ENCODE measurements at places on chromosomes 1 and 21.

- no peak for DNase-seq
These were observed 267.0 kb downstream of the DNM3 start for GRCh38 chr1:172108161-172108893.

DNA sequence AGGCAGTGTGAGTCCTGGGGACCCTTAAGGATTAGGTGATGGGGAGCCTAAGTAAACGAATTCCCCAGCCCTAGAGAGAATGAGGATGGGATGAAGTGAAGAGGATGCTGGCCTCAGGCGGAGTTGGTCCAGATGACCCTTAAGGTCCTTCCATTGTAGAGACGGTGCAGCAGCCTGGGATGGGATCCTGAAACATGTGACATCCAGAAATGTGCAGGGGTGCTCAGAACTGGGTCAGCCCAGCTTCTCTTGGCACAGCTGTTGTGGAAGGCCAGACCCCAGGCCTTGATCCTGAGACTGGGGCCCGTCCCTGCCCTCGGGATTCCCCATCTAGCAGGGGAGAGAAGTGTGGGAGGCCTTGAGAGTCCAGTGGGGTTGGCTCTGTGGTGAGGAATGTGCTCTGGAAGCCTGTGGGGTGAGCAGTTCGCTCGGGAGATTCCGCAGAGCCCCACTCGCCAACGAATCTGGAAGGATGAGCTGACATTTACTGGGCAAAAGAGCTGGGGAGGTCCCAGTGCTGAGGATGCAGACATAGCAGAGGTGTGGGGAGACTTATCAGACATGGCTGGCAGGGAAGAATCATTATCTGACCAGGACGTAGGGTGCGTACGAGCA is 28.1 kb downstream of the A3GALT2 start:
- DNase-seq = no peak

GRCh38 chr1:245404952-245405351 is 250.2 kb downstream of the KIF26B start:
- no peak for DNase-seq

DNA sequence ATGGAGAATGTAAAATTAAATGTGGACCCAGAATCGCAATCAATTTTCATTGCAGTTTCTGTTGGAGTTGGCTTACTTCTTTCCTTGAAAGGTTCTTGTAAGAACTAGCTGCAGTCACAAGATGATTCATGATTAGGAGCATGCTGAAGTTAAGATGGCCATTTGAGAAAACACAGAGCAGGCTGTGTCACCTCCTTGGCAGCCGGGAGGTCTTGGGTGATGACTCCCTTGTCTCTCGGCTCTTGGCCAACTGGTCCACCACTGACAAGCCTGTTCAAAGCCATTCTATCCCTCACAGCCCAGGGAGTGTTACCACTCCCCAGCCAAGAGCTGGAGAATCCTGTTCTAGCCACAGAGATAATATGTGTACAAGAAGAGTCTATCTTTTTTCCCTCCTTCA is 40.6 kb downstream of the OPTC start:
- no peak for DNase-seq

GRCh38 chr1:169624122-169624521 is 5.8 kb downstream of the SELP start:
- no peak for DNase-seq

DNA sequence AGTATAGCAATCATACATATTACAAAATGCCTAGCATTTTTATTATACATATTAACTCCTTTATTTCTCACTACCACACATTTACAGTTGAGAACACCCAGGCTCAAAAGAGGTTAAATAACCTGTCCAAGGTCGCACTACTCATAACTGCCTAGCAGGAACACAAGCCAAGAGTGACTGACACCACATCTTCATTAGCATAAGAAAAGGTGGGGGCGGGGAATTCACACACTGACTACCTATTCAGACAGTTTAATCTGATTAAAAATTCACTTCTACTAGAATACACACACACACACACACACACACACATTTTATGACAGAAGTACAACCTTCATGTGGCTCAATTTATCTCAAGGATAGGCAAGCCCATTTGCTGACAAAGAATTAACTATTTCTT is 77.8 kb upstream of the CACHD1 start:
- DNase-seq = no peak

GRCh38 chr1:28803051-28803450 is 8.9 kb upstream of the OPRD1 start:
- DNase-seq = no peak

DNA sequence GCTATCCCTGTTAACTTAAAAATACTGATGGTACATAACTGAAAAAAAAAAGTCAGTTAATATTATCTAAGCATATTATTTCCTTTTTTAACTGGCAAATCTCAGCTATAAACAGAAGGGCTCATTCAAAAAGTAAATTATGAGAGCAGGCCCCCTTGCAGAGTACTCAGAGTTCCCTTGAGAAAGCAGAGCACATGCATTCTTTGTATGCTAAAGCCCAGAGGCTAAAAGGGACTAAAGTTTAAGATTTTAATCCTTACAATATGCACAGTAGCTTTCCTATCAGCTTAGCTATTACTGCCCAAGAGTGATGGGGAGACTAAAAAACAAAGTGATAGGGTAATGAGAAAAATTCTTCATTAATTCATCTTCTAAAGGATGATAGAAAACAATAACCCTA is 18.5 kb downstream of the SLC16A1 start:
- DNase-seq = no peak

DNA sequence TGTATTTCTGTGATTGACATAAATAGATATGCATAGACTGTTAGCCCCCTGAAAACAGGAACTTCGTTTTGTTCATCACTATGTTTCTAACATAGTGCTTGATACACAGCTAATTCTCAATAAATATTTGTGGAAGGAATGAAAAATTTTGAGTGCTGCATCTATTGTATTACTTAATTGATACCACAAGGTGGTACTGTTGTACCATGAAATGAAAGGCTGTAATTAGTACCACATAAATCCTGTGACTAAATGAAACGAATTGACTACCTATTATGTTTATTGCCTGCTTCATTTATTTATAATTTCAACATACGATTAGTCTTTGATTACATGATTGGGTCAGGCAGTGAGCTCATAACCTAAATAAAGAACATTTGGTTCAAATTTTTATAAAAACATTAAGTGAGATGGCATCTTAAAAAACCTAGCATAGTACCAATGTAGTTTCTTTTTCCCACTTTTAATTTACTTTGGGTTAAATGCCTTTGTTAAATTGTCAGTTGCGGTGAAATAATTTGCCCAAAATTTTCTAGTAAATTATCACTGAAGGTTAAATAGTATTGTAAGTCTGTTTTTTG is 15.0 kb upstream of the TGFB2 start:
- DNase-seq = no peak

GRCh38 chr1:110555807-110556470 is 37.0 kb upstream of the KCNA10 start:
- DNase-seq = no peak

DNA sequence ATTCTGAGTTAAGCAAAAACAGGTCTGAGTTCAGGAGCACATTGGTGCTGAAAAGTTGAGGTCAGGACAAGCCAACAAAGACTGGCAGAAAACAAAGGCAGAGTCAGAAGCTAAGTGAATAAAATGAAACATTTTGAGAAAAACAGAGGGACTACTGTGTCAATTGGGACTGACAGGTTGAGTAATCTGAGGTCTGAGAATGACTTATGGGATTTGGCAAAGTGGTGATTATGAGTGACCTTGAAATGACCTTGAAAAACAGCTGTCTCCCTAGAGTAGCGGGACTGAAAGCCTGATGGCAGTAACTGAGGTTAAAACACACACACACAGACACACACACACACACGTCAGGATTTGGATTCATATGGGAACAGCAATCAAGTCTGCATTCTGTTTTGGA is 8.8 kb upstream of the COG2 start:
- DNase-seq = no peak

- DNase-seq = no peak
These were observed 618.6 kb downstream of the RWDD3 start for GRCh38 chr1:95852483-95853070.

DNA sequence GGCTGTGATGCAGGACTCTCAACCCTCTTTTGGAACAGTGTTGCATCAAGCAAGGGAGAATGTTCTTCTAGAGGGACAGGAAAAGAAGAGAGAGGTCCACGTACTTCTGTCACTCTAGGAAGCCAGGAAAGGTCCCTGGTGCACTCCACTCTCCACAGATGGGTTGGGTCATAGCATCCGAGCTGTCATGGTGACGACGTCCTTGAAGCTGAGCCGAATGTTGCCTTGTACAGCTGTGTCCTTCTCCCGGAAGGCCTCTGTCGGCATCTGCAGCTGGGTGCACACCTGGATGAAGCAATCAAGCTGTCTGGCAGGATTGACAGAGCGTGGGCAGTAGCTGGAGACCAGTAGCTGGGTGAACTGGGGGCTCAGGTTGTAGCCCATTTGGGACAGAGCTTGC is 12.5 kb downstream of the MDM4 start:
- DNase-seq = no peak

DNA sequence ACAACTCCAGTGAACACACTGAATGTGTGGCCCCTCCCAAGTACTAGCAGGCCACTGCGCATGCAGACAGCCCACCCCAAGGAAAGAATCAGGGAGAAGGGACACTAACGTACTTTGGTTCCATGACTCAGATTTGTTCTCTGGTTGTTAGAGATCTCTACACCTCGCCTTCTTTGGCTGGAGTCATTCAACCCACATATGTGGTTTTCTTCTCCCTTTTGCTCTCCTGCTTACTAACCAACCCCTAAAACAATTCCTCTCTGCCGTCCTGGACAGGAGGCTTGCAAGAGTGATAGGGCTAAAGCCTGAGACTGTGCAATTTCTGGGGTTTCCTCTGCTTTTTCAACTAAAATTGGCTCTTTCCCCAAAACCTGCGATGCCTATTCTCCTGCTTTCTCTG is 5.7 kb upstream of the CD48 start:
- DNase-seq = no peak

DNA sequence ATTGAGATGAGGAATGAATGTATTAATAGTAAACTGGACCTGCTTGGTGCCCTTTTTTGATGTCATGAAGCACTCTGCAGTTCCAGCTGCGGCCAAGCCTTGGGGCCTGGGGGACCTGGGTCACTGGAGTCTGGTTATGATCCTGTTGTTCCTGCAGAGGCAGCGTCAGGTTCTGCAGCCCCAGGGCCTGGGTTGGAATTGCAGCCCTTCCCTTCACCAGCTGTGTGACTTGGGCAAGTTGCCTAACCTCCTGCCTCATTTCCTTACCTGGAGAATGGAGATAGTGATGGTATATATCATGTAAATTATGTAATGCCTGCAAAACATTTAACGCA is 9.1 kb upstream of the ATP5PO start:
- no peak for DNase-seq

DNA sequence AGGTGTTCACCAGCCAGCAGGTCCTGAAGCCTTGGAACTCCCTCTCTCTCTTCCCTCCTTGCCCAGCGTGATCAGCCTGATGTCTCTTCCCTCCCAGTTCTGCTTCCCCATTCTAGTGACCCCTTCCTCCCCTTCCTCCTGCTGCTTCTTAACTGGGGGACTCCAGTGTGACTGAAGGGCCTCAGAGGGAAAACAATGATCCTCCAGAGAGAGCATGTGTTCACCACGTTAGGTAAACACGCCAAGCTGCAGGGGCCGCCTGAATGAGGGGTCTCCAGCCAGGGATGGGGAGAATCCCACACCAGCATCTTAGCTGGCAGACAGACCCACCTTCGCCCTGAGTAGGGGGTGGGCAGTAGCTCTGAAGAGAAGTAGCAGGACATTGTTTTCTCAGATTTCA is 124.8 kb downstream of the TMEM53 start:
- DNase-seq = no peak

- DNase-seq = no peak
These were observed 40.8 kb downstream of the ITSN1 start for GRCh38 chr21:33682992-33683627.

- DNase-seq = no peak
These were observed at the start of gene FCMR for GRCh38 chr1:206921772-206922265. TSS of gene FCMR (minus strand) at chr1:206921941. CDS start at chr1:206921854, 87 bp downstream.

GRCh38 chr21:19844334-19844733 is 1153.9 kb upstream of the NCAM2 start:
- no peak for DNase-seq

GRCh38 chr1:41758904-41759548 is 159.7 kb downstream of the HIVEP3 start:
- DNase-seq = no peak

DNA sequence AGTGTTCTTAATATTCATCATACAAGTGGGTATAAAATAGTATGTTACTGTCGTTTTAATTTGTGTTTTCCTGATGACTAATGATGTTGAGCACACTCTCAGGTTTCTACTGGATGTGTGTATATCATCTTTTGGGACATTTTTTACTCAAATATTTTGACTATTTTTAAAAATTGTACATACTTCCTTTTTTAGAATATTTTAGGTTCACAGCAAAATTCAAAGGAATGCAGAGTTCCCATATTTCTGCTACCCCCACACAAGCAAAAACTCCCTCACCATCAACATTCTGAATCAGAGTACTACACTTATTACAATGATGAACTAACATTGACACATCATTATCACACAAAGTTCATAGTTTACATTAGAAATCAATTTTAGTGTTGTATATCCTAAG is 114.5 kb downstream of the DPYD start:
- DNase-seq = no peak

GRCh38 chr1:4175566-4176405 is 275.7 kb upstream of the C1orf174 start:
- no peak for DNase-seq

GRCh38 chr1:91895832-91896556 is 10.0 kb upstream of the TGFBR3 start:
- no peak for DNase-seq

DNA sequence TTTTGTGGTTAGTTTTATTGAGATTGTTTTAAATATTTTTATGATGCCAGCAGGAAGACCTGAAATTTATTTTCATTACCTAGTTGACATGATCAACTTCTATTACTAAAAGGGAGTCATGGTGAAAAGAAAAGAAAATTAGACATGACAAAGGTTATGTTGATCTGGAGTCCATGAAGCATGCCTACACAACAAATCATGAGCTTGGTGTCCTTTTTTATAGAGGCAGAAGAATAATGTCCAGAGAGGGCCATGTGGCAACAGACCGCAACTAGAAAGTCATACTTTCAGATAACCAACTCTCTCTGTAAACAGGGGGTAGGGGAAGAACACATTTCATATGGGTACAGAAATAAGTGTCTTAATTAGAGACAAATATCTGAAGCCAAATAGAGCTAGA is 175.5 kb upstream of the HOOK1 start:
- DNase-seq = no peak

DNA sequence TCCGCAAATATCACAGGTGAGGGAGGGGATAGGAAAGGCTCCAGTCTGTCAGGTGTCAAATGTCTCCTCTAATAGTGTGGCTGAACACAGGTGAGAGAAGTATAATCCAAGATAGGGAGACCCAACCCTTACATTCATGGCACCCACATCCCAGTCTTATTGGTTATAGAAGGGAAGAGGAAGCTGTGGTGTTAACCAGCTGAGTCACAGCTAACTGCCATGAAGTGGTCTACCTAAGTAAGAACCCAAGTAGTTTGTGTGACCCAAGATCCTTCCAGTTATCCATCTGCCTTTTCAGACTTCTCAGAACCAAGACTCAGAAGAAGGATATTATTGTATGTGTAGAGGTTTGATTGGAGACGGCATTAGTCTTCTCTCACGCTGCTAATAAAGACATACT is 37.1 kb downstream of the DDAH1 start:
- DNase-seq = no peak

GRCh38 chr1:41662765-41663437 is 178.4 kb upstream of the EDN2 start:
- DNase-seq = no peak

All from stimulated activated CD4-positive, alpha-beta T cell treated with anti-CD3 and anti-CD28 coated beads, TNF-alpha, amount 100 ng/mL, for 1 hour (primary cell).